ENCODE measurements at places on chromosomes 2 and 18. TPM values are rescaled to one million over a fixed set of nuclear protein-coding genes. Genes with fewer than 3 reads are reported as not detected.

Gene AMER3
- total RNA-seq, result not detected

Gene SMYD5
- 10.9 TPM for total RNA-seq

Gene OTOS
- total RNA-seq, result not detected

Gene FAM124B
- not detected for total RNA-seq

Gene SLC30A3
- total RNA-seq, result not detected

Gene INHA
- total RNA-seq, result not detected

Gene SH3RF3
- 1.1 TPM for total RNA-seq

Gene ZNF407
- total RNA-seq, result 35.5 TPM

Gene TM4SF20
- 200 TPM for total RNA-seq

Gene GLI2
- total RNA-seq, result 0.95 TPM

Gene CFC1
- not detected for total RNA-seq

Gene ATP6V1C2
- 0.47 TPM for total RNA-seq

Gene DNER
- 2.5 TPM for total RNA-seq

Gene LRATD1
- 31.4 TPM for total RNA-seq

Gene INPP5D
- total RNA-seq, result 333 TPM

Gene FKBP7
- total RNA-seq, result 0.53 TPM

Gene PSMA8
- total RNA-seq, result not detected

Gene UGT1A5
- not detected for total RNA-seq

Measured in Peyer's patch (tissue), 4 donors.